ENCODE measurements at places on chromosomes 5 and 9.

DNA sequence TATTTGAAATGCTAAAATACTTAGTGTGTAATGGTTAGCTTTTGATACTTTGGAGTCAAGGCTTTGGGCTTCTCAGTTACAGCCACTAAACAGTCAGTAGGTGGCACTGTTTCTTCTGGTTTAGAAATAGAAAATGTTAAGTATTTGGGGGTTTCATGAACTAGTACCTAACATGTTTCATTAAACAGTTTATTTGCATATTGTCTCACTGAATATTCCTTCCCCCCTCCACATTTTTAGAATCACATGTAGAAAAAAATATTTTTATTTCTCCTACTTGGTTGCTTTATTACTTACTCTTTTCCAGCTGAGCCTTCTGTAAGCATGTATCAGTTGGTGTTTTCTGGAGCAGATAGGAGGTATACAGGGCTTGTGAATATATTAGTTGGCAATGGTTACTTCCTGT lies 48.0 kb downstream of the IPO11 start:
- no peak for DNase-seq

DNA sequence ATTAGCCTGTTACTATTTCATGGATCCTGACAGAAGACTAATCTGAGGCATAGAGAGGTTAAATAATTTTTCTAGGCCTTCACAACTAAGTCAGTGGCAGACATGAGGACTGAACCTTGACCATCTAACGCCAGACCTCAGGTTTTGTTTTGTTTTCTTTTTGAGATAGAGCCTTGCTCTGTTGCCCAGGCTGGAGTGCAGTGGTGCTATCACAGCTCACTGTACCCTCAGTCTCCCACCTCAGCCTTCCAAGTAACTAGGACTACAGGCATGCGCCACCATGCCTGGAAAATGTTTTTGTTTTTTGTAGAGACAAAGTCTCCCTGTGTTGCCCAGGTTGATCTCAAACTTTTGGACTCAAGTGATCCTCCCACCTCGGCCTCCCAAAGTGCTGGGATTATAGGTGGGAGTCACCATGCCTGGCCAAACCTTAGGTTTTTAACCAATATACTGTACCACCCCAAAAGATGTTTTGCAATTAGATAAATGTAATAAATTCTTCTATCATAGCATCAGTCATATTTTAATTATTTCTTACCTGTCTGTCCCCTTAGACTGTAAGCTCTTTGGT lies 35.4 kb downstream of the ERCC6L2 start:
- DNase-seq: no peak

- DNase-seq: no peak
Measured at GRCh38 chr5:124030043-124030491, 518.1 kb downstream of the CSNK1G3 start.

DNA sequence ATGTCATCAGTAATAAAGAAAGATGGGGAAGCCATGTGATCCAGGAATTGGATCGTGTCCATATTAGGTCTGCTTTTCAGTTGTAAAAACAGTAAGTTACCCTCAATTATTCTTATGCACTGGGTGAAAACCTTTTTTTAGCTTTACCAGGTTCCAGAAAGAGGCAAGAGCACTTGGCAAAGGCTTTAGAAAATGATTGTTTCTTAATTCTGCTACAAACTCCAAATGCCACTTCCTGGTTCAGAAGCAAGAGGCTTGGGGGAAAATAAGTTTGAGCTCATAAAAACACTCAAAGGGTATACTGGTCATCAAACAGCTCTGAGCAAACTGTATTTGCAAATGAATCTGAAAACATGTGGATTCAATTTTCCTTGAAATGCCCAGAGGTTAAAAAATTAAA lies 615.6 kb downstream of the EBF1 start:
- DNase-seq: no peak

DNA sequence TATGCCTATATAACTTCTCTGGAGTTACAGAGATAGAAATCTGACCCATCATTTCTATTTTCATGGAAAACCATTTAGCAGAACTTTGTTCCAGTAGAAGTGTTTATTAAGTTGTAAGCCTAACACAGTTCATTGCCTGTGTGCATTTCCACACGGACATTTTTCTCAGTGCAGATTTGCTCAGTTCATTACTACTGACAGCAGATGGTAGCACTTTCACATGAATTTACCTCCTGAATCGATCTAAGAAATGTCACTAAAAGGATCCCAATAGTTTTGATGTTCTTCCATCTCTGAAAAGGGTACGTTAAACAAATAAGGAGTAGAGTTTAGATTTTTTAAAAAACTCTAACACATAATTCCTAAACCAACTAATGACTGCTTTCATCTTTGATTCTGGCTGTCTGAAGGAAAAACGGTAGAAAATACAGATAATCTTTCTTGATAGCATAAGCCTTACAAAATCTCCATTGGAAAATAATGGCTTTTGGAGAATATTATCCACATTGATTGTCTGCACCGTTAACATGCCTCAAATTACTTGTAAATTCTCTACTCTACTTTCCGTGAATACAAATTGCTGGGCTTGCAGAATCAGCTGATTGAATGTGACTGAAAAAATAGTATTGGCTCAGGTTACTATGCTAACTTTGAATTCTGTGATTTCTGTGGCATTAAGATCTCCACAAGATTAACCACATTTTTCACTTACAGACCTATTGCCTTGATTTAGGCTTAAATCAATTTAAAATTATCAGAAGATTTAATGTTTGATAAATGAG lies 33.1 kb downstream of the RPS23 start:
- no peak for DNase-seq

Data from stimulated activated CD4-positive, alpha-beta T cell treated with anti-CD3 and anti-CD28 coated beads, Interleukin-1b, Interleukin-23, amount 100 ng/mL, for 1 hour (primary cell).